ENCODE measurements at places on chromosomes 5 and 9.

GRCh38 chr5:68245319-68245718 is 29.8 kb downstream of the PIK3R1 start:
- DNase-seq: no peak

DNA sequence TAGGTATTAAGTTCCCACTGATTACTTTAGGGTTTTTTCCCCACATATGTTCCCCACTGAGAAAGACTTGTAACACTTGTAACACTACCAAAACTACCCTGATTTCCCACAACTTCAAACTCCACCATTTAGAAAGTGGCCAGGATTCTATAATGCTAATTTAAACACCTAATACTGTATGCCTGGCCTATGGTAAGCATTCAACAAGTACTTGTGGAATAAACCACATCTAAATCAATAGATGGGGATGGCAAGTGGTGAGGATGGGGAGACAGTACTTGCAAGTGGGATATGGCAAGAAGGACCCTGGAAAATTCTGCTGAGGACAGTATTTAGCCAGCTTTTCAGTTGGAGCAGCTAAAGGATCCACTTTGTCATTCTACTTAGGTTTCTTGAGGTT is 210.7 kb downstream of the EBF1 start:
- no peak for DNase-seq

DNA sequence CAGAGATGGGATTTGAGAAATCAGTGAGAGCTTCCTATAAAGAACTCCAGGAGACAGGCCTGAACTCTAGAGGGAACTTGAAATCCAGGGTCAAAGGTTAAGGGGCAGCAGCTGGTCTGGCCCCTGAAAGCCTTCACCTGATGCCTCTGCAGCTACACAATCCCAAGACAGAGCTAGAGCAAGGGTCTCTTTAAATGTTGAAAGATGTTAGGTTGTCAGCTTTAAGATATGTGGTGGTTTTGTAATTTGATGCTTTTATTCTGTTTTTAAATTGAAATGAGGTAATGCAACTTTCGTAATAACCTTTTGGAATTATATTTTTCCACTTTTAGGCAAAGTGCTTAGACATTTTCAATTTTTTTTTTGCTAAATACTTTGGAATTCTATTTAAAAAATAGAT is 2.4 kb downstream of the SOWAHA start:
- no peak for DNase-seq

GRCh38 chr5:170471551-170472178 is 32.2 kb upstream of the KCNIP1 start:
- no peak for DNase-seq

DNA sequence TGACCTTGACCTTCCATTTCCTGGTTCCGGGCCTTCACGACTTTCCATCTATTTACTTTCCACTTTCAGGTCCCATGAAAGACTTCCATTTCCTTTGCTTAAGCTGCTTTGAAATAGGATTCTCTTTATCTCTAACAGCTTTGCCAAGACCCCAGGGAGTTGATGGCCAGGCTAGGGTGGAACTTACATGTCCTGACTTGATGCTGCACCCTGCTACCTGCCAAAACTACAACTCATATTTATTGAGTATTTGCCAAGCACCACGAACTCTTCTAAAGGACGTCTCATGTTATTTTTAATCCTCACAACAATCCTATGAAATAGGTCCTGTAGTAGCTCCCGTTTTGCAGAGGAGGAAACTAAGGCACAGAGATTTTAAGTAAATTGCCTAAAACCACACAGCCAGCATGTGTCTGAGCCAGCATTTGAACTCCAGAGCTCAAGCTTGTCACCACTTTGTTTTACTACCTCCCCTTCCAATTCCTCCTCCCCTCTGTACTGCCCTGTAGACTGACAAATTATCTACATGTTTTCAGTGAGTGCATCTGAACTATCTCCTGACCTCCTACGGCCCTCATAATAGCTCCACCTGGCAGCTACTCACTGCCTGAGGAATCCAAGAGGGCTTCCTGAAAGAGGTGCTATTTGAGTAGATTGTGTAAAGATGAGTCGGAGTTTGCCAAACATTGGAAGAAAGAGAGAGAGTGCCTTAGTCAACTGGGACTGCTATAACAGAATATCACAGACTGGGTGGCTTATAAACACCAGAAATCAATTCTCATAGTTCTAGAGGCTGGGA is 38.4 kb upstream of the SMIM23 start:
- DNase-seq: no peak

DNA sequence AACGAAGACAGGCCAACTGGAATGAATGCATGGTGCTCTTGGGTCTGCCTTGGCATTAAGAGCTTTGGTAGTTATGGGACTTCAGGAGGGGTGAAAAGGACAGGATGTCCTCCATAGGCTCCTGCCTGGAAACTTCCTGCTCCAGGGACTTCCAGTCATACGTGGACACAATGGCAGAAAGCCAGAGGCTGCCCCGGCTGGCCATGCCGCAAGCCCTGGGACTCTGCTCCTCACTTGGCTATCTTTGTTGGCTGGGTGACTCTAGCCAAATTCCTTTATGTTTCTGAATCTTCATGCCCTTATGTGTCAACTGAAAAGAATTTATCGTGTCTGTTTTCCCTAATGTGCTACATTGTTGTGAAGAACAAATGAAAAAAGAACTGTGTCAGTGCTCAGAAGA is 136.9 kb downstream of the SIL1 start:
- DNase-seq: peak; percentile 35

Measured in BJ (cell line).